Esophagus muscularis mucosa (tissue), 4 donors: ENCODE measurements at places on chromosomes 16 and 17. TPM values are rescaled to one million over a fixed set of nuclear protein-coding genes. Genes with fewer than 3 reads are reported as not detected.

DNA sequence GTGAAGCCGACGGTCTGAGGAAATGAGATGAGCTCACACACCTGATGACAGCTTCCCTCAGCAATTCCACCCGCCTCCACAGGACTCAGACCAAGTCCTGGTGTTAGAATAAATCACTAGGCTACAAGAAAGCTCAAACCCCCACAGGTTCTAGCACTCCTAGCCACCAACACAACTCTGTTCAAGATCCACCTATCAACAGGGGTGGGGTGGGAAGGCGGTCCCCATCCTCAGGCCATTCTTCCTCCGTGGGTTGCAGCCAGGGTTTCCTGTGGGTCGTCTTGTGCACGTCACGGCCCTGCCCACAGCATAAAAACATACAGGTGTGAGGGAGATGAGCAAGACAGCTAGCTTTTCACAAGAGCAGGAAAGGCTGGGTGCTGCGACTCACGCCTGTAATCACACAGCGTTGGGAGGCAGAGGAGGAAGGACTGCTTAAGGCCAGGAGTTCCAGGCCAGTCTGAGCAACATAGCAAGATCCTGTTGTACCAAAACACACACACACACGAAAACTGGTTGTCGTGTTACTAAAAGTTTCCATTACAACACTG, 81.1 kb downstream of the ANKRD11 start:
- H3K4me3 ChIP-seq: no peak overlapping the region
- no peaks in the 10 kb centered on the region for H3K27me3 ChIP-seq
- H3K4me1 ChIP-seq: peaks cover 95% of the 10 kb centered on the region

GRCh38 chr16:30397776-30398660, 2.8 kb downstream of the ZNF48 start:
- no peak overlapping the region for H3K4me3 ChIP-seq
- peaks cover 54% of the 10 kb centered on the region for H3K4me1 ChIP-seq
- peaks cover 22% of the 10 kb centered on the region for H3K36me3 ChIP-seq
- H3K27ac ChIP-seq: no peak overlapping the region
- no peak for DNase-seq
- H3K27me3 ChIP-seq: no peaks in the 10 kb centered on the region

KRT33A gene
- total RNA-seq: not detected

GNG13 gene
- total RNA-seq: not detected

DNA sequence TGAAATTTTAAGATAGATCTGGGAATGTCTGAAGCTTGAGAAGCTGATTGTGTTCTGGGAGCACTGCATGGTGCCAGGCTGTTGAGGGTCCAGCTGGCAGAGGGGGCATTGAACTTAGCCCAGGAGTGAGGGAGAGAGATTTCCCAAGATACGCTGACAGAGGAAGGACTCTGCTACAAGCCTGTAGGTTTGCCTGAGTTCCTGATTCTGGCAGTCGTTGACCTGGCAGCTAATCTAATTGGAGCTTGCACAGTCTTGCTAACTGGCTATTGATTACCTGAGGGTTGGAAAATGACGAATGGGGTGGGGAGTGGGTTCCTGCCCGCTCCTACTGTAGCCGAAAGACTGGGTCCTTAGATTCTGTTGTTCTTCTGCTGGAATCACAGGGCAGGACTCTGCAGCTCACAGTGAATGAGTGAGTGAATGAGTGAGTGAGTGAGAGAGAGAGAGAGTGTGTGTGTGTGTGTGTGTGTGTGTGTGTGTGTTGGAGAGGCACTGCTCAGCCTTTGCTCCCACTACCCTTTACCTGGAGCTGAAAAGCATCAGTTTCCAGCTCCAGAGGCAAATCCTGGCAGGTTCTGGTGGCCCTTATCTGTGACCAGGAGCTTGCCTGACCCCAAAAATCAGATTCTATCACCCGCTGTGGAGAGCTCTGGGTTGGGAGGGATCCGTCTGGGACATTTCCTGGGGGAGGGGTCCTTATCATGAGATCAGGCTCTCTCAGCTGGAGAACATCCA, 16.7 kb downstream of the CTRL start:
- H3K27me3 ChIP-seq: no peaks in the 10 kb centered on the region
- peaks cover 36% of the 10 kb centered on the region for H3K36me3 ChIP-seq
- no peak overlapping the region for H3K4me3 ChIP-seq
- H3K27ac ChIP-seq: no peak overlapping the region
- DNase-seq: no peak

- H3K27ac ChIP-seq: no peak overlapping the region
- no peaks in the 10 kb centered on the region for H3K27me3 ChIP-seq
- H3K4me3 ChIP-seq: no peak overlapping the region
- DNase-seq: no peak
- H3K4me1 ChIP-seq: no peaks in the 10 kb centered on the region
- no peaks in the 10 kb centered on the region for H3K36me3 ChIP-seq
Observed at GRCh38 chr16:83648347-83648746, 159.4 kb upstream of the HSBP1 start.

DNA sequence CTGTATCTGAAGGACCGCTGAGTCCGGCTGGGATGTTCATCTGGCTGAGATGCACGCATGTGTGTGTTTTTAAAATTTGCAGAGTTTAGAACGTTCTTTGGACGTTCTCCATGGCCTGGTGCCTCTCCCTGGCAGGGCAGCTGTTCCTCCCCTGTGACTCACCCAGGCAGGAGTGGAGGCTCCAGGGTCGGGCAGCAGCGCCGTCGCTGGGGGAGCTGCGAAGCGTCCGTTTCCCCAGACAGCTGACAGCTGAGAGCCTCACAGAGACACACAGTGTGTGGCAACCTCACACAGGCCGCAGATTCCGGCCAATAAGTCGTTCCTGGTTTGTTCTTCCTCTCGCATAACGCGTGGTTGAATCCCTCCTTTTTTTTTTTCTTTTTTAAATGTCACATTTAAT, 80.6 kb downstream of the OR1D5 start:
- peaks cover 6% of the 10 kb centered on the region for H3K36me3 ChIP-seq
- peak overlapping the region; percentile 61 for H3K27ac ChIP-seq
- DNase-seq: no peak
- H3K4me1 ChIP-seq: peaks cover 20% of the 10 kb centered on the region
- no peaks in the 10 kb centered on the region for H3K27me3 ChIP-seq

DNA sequence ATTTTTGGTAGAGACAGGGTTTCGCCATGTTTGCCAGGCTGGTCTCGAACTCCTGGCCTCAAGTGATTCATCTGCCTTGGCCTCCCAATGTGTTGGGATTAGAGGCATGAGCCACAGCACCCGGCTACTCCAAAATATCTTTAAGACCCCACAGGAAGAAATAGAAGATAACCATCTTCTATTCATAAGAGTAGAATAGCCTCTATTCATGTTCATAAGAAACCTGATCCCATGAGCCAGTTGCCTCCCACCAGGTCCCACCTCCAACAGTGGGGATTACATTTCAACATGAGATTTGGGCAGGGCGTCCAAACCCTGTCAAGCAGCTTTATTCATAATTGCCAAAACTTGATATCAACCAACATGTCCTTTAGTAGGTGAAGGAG, 13.9 kb upstream of the TMC7 start:
- H3K27ac ChIP-seq: no peak overlapping the region
- no peak for DNase-seq
- H3K27me3 ChIP-seq: no peaks in the 10 kb centered on the region
- H3K4me1 ChIP-seq: peaks cover 5% of the 10 kb centered on the region

DNA sequence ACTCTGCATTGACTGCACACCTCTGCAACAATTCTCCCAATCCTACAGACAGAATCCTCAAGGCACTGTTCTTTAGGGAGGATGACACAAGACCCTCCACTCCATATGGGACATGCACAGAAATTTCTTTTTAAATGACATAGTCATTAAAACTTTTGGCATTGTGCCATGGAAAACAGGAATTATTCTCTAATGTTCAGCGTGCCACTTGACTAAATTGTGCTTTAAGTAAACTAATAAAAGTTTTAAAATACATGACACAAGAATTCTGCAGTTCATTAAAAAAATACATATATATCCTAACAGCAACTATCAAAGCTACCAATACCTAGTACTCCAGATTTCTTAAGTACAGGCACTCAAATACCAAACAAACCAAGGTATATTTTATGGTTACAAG, 16.0 kb downstream of the CEP112 start:
- no peaks in the 10 kb centered on the region for H3K36me3 ChIP-seq
- no peak overlapping the region for H3K27ac ChIP-seq
- no peaks in the 10 kb centered on the region for H3K27me3 ChIP-seq

DNA sequence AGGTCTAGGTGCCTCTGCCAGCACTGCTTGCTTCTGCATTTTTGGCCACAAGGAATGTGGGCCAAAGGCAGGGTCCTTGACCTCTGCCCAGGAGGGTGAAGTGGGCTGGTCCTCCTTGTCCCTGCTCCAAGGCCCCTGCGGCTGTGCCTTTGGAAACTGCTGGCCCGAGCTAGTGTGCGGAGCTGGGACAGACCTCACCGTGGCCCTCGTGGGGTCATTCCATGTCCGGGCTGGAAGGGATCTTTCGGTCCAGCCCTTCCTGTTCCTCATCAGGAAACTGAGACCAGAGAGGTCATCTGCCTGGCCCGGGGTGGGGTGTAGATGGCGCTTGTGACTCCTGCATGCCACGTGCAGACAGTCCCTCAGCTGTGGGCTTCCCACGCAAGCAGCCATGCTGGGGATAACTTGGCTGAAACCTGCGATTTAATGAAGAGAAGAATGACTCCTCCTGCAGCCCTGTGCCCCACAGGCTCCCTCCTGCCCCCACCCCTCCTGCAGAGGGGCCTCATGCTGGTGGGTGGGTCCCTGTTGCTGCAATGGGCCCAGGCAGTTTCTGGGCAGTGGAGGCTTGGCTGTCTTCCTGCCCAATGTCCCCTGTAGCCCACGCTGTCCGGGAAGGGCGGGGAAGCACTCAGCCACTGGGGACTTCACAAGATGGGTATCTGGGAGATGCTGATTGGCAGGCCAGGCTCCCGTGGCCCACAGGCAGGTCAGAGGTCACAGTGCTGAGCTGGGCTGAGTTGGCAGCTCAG, 245.2 kb downstream of the SEC14L1 start:
- no peak for DNase-seq
- H3K4me3 ChIP-seq: no peak overlapping the region
- no peaks in the 10 kb centered on the region for H3K27me3 ChIP-seq
- peak overlapping the region; percentile 100 for H3K27ac ChIP-seq
- no peaks in the 10 kb centered on the region for H3K36me3 ChIP-seq

GRCh38 chr16:50496990-50497389, 51.2 kb upstream of the NKD1 start:
- no peak for DNase-seq
- no peak overlapping the region for H3K4me3 ChIP-seq
- no peaks in the 10 kb centered on the region for H3K27me3 ChIP-seq
- H3K4me1 ChIP-seq: peaks cover 28% of the 10 kb centered on the region

DNA sequence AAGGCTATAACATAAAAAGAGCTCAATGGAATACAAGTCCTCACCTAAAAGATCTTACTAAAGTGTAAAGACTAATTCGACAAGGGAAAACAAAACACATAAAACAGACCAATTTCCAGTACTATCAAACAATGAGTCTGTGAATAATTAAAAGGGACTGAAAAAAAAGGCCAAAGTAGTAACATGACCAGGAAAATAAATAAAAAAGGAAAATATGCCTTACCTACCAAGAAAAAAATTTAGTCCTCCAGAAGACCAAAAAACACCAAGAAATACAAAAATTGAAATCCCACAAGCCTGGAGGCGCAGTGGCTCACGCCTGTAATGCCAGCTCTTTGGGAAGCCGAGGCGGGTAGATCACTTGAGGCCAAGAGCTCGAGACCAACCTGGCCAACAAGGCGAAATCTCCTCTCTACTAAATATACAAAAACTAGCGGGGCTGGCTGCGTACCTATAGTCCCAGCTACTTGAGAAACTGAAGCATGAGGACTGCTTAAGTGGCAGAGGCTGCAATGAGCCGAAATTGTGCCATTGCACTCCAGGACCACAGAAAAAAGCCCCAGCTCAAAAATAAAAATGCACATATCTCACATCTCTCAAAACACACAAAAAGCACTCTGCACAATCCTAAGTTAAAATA, 60.8 kb downstream of the TEX14 start:
- DNase-seq: no peak
- H3K27me3 ChIP-seq: no peaks in the 10 kb centered on the region
- peaks cover 8% of the 10 kb centered on the region for H3K4me1 ChIP-seq
- no peaks in the 10 kb centered on the region for H3K36me3 ChIP-seq

DNA sequence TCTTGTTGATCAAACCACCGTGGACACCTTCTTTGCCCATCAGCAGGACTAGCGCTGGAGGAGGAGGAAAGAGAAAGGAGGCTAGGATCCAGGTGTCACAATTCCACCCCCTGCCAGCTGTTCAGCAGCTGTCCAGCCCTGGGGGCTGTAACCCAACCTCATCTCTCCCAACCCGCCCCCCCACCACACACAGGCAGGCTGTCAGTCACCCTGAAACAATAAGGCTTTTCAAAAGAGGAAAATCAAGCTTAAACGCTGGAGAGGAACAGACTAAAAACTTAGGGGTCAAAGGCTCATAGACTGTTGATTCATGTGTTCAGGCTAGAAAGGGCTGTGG, 2.4 kb downstream of the PFN1 start:
- peak overlapping the region; percentile 100 for H3K27ac ChIP-seq
- no peaks in the 10 kb centered on the region for H3K27me3 ChIP-seq
- H3K4me3 ChIP-seq: peak overlapping the region; percentile 100
- H3K36me3 ChIP-seq: peaks cover 48% of the 10 kb centered on the region

PPY gene
- not detected for total RNA-seq

DNA sequence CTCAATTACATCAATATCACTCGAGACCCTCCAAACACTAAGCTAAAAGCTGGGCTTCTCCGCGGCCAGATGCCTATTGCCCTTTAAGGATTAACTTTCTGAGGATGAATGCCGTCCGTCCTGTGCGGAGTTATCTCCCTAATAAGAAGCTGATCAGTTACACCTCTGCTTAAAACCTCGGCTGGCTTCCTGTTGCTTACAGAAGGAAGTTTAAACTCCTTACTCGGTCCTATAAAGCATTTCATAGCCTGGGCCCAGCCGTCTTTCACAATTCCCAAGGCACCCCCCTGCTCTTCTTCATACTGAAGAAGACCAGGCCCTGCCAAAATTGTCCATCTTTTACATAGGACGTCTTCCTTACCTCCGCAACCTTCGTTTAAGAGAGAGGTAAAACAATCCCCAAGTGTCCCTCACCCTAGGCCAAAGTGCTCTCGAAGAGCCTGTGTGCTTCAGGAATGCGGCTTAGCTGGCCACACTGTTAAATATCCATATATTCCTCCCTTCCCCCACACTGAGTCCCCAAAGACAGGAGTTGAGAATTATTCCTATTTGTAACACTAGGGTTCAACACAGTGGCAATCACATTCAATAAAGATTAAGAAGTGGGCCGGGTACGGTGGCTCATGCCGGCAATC, 112.6 kb upstream of the IRX5 start:
- no peaks in the 10 kb centered on the region for H3K27me3 ChIP-seq
- DNase-seq: no peak
- H3K27ac ChIP-seq: no peak overlapping the region
- no peak overlapping the region for H3K4me3 ChIP-seq

KRTAP2-3 gene
- not detected for total RNA-seq

HOXB1 gene
- total RNA-seq: not detected

GRCh38 chr16:73152386-73153125, 104.6 kb upstream of the ZFHX3 start:
- no peaks in the 10 kb centered on the region for H3K27me3 ChIP-seq
- no peak overlapping the region for H3K4me3 ChIP-seq
- no peak for DNase-seq
- no peak overlapping the region for H3K27ac ChIP-seq

- H3K4me3 ChIP-seq: no peak overlapping the region
- H3K36me3 ChIP-seq: no peaks in the 10 kb centered on the region
- H3K4me1 ChIP-seq: peaks cover 49% of the 10 kb centered on the region
- DNase-seq: no peak
- H3K27me3 ChIP-seq: no peaks in the 10 kb centered on the region
- H3K27ac ChIP-seq: no peak overlapping the region
Observed at GRCh38 chr17:77364381-77364911, 223.7 kb downstream of the SEC14L1 start.

RASL10B gene
- total RNA-seq: 28.1 TPM

SBK1 gene
- total RNA-seq: under 0.01 TPM

GRCh38 chr17:80256034-80256350, 4.7 kb upstream of the RNF213 start:
- H3K27me3 ChIP-seq: no peaks in the 10 kb centered on the region
- no peak overlapping the region for H3K27ac ChIP-seq
- DNase-seq: no peak
- no peak overlapping the region for H3K4me3 ChIP-seq
- peaks cover 23% of the 10 kb centered on the region for H3K4me1 ChIP-seq
